Hindlimb muscle (tissue), 1 donor: ENCODE measurements at places on chromosomes 11 and 22.

GRCh38 chr11:72146625-72147024 is 11.1 kb downstream of the FOLR3 start:
- DNase-seq, result no peak

GRCh38 chr11:123052901-123053721 is 8.8 kb downstream of the HSPA8 start:
- DNase-seq, result no peak

GRCh38 chr22:42436404-42436803 is 4.2 kb upstream of the NFAM1 start:
- DNase-seq, result no peak

GRCh38 chr11:75337195-75337654 is 14.2 kb downstream of the ARRB1 start:
- DNase-seq, result no peak

- DNase-seq, result peak; percentile 19
These were observed 27.5 kb downstream of the DHCR7 start for GRCh38 chr11:71420455-71421241.

- no peak for DNase-seq
These were observed 89.2 kb downstream of the AMOTL1 start for GRCh38 chr11:94857337-94857736.

GRCh38 chr11:119295178-119295577 is 21.8 kb downstream of the MCAM start:
- no peak for DNase-seq

DNA sequence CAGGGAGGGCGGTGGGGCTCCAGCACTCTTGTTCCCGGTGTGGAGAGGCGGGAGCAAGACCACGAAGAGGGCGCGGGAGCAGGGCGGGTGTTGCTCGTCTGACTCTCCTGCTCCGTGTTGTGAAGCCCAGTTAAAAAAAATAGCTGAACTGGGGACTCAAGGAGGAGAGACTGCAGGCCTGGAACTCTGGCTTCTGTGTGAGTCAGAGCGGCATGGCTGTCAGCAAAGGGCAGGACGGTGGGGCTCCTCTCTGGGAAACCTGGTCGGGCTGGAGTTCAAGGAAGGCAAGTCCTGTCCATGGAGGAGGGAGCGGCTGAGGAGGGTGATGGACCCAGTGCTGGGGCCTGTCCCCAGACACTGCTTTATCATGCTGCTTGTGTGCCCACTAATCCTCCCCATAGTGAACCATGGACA is 152.3 kb downstream of the FEZ1 start:
- DNase-seq, result no peak

GRCh38 chr11:83007909-83008580 is 63.7 kb downstream of the RAB30 start:
- no peak for DNase-seq

DNA sequence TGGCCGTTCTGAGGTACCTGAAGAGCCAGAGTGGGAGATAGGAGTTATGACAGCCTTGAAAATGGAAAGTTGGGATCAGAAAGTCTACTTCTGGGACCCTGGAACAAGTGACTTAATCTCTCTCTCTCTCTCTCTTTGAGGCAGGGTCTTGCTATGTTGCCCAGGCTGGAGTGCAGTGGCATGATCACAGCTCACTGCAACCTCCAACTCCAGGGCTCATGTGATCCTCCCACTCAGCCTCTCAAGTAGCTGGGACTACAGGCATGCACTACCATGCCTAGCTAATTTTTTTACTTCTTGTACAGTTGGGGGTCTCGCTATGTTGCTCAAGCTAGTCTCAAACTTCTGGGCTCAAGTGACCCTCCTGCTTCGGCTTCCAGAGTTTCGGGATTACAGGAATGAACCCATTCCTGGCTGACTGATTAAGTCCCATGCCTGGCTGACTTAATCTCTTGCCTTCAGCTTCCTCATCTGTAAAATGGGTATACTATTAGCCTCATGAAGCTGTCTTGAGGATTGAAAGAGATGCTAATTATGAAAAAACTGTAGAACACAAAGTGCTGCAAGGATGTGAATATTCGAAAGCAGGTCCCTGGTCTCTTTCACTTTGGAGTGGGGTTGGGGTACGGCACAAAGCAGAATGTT is 87.7 kb downstream of the UBASH3B start:
- DNase-seq, result no peak

DNA sequence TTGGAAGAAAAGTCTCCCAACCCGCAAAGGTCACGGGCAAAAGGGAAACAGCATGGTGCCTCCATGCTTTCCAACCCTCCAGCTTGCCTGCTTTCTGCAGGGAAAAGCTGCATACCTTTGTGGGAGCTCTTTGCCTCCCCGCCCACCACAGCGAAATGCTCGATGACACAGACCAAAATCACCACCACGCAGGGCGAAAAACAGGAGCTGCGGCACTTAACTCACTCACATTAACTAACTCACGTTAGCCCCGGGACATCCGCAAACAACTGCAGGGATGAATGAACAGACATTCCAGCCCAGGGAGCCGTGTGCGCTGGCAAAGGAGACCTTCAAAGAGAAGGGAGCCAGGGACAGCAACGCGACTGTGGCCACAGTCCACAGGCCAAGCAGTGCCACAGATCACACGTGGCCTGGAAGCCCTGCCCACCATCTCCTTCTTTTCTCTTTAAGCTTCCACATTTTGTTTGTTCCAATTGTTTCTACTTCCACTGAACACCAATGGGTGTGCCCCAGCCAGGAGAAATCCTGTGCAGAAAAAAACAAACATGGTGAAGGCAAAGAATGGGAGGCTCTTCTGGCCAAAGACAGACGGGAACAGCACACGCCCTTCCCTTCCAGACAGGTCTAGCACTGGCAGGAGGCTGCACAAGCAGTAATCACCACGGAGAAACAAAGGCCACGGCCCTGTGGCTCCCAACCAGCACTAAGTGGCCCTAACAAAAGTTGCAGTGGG is 39.3 kb downstream of the DUSP8 start:
- no peak for DNase-seq

GRCh38 chr22:46381731-46382130 is 46.2 kb downstream of the TRMU start:
- DNase-seq, result no peak

DNA sequence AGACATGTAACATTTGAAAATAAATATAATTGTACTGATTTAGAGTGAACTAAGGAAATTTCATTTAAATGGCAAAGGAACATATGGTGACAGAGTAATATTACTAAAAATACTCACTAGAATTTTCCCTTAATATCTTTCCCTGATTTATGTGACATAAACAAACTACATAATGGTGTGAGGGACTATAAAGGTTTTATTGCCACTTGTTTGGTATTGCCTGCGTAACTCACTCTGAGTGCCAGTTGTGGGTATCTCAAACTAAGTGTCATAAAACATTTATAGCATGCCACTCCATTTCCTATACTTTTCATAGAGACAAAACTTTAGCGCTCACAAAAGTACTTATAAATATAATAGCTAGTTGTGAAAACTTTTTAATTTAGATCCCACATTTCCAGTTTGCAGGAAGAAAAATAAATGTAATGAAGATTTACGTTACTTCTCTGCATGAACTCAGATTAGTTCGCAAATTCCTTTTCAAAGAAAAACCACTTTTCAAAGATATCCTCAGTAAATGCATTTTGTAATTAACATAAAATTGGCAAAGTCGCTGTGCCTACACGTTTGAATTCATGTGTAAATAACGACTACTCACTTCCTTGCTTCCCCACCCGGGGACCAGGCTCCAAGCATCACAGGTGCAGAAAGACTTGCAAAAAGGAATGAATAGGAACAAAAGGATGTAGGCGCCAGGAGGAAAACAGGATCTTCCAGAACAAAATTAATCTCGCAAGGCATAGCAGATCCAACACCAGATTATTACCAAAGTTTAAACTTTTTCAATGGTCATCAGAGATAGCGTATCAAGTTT is 1.6 kb upstream of the QSER1 start:
- DNase-seq, result no peak

- no peak for DNase-seq
These were observed 976.9 kb downstream of the BRD1 start for GRCh38 chr22:48850658-48851287.

GRCh38 chr11:96021901-96022650 is 98.2 kb upstream of the MTMR2 start:
- DNase-seq, result no peak

DNA sequence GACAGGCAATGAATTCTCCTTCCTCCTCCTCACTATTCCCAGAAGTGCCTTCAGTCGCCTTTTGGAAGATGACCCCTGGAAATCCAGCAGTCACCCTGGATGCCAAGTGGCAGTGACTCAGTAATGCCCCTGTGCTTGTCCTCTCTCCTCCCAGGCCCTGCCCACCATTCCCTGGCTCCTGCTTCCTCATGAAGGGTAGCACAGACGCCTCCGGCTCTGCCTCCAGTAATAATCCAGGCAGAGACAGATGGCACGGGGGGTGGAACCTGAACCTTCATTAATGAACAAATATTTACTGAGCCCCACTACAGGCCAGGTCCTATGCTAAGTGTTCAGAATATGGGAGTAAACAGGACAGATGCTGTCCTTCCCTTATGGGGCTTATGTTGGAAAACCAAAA is 23.2 kb downstream of the SYT13 start:
- DNase-seq, result no peak

- no peak for DNase-seq
These were observed 540.2 kb downstream of the RAB38 start for GRCh38 chr11:87635001-87635400.

DNA sequence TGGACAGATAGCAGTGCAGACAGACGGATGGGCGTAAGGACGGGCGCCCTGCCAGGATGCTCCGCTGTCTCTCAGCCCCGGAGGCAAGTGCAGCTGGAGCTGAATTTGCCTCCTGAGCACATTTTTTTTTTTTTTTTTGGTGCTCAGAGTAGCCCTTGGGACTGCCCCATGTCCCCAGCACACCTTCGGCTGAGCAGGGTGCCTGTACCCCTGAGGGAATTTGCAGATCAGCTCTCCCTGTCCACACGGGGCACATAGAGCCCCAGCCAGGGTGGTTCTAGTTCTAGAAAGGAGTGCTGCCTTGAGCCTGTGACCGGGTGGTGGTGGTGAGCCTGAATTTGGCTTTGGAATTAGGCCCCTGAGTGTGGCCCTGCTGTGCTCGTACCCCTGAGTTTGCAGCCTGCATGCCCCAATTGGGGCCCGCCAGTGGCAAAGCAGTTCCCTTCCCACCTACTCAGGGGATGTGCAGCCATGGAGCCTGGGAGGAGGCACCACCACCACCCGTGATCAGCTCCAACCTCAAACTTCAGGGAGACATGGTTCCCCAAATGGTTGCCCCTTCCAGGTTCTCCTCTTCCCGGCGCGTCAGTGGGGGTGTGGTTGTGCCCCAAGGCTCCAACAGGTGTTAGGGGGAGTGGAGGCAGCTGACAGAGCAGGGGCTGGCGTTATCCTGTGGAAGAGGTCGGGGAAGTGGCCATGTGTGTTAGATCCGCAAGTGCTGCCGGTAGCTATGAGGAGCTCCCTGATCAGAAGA is 1232.7 kb downstream of the BRD1 start:
- DNase-seq, result no peak

GRCh38 chr11:11476971-11477645 is 124.1 kb upstream of the CSNK2A3 start:
- no peak for DNase-seq

GRCh38 chr11:61782299-61782698 is 10.1 kb downstream of the TMEM258 start:
- DNase-seq, result no peak
